ENCODE measurements at places on chromosomes 2 and 18. TPM values are rescaled to one million over a fixed set of nuclear protein-coding genes. Genes with fewer than 3 reads are reported as not detected.

SKOR2 gene
- total RNA-seq = not detected

FZD7 gene
- 126 TPM for total RNA-seq

ASAP2 gene
- total RNA-seq = 29.7 TPM

ITGB6 gene
- total RNA-seq = 14.3 TPM

STAT4 gene
- 2.4 TPM for total RNA-seq

GNAL gene
- total RNA-seq = 12.6 TPM

DNA sequence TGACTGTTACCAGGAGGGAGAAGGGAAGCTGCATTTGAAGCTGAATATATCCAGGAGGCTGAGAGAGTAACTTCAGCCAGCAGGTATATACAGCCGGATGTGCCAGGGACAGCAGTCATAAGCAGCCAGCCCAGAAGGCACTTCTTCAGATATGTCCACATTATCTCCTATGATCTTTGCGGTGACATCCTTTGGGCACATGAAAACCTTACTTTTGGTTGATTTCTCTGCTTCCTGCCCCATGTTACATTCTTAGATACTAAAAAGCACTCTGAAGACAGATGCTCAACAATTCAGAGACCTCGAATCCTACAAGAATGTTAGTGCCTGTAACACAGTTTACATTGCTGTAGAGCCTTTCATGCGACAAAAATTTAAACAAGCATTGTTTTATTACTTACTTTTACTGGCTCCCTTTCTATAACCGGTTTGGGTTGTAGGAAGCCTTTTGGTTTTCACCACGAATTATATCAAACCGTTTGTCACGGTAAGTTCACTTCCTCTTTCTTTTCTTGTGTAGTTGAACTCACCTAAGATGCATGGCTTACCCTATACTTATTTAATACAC, 50.3 kb upstream of the TLK1 start:
- H3K27me3 ChIP-seq = no peaks in the 10 kb centered on the region
- H3K4me3 ChIP-seq = no peak overlapping the region
- no peak for DNase-seq
- no peaks in the 10 kb centered on the region for H3K36me3 ChIP-seq
- no peak overlapping the region for H3K27ac ChIP-seq
- H3K4me1 ChIP-seq = peaks cover 26% of the 10 kb centered on the region

- no peak overlapping the region for H3K4me3 ChIP-seq
- no peaks in the 10 kb centered on the region for H3K36me3 ChIP-seq
- H3K27me3 ChIP-seq = no peaks in the 10 kb centered on the region
Observed at GRCh38 chr2:207042841-207043240, 103.5 kb downstream of the CPO start.

- H3K36me3 ChIP-seq = peaks cover 18% of the 10 kb centered on the region
- peaks cover 8% of the 10 kb centered on the region for H3K4me1 ChIP-seq
- no peaks in the 10 kb centered on the region for H3K27me3 ChIP-seq
- no peak for DNase-seq
- H3K27ac ChIP-seq = no peak overlapping the region
- no peak overlapping the region for H3K4me3 ChIP-seq
Observed at GRCh38 chr2:120954939-120955338, 219.3 kb downstream of the GLI2 start.

GRCh38 chr18:74672371-74672770, 74.7 kb downstream of the ZNF407 start:
- peaks cover 5% of the 10 kb centered on the region for H3K4me1 ChIP-seq
- no peak for DNase-seq
- no peak overlapping the region for H3K27ac ChIP-seq
- H3K36me3 ChIP-seq = peaks cover 14% of the 10 kb centered on the region

GRCh38 chr2:34899079-34899478, 1300.0 kb upstream of the FAM98A start:
- H3K4me1 ChIP-seq = peaks cover 14% of the 10 kb centered on the region
- H3K4me3 ChIP-seq = no peak overlapping the region
- no peak for DNase-seq
- no peaks in the 10 kb centered on the region for H3K36me3 ChIP-seq
- H3K27ac ChIP-seq = no peak overlapping the region

- peaks cover 20% of the 10 kb centered on the region for H3K4me1 ChIP-seq
- no peaks in the 10 kb centered on the region for H3K27me3 ChIP-seq
- no peak overlapping the region for H3K4me3 ChIP-seq
- DNase-seq = no peak
- no peak overlapping the region for H3K27ac ChIP-seq
Observed at GRCh38 chr18:26746398-26746797, 119.1 kb downstream of the AQP4 start.

GRCh38 chr2:71813807-71814470, 333.7 kb downstream of the CYP26B1 start:
- no peak overlapping the region for H3K27ac ChIP-seq
- H3K36me3 ChIP-seq = no peaks in the 10 kb centered on the region
- H3K27me3 ChIP-seq = no peaks in the 10 kb centered on the region
- H3K4me1 ChIP-seq = peaks cover 8% of the 10 kb centered on the region
- no peak for DNase-seq
- H3K4me3 ChIP-seq = no peak overlapping the region

- DNase-seq = no peak
- no peaks in the 10 kb centered on the region for H3K36me3 ChIP-seq
- no peaks in the 10 kb centered on the region for H3K27me3 ChIP-seq
- no peak overlapping the region for H3K4me3 ChIP-seq
- H3K4me1 ChIP-seq = peaks cover 2% of the 10 kb centered on the region
Observed at GRCh38 chr2:69600425-69600824, 43.1 kb downstream of the AAK1 start.

- peak overlapping the region; percentile 97 for H3K27ac ChIP-seq
- H3K4me3 ChIP-seq = no peak overlapping the region
- no peak for DNase-seq
- no peaks in the 10 kb centered on the region for H3K27me3 ChIP-seq
- peaks cover 50% of the 10 kb centered on the region for H3K4me1 ChIP-seq
- H3K36me3 ChIP-seq = peaks cover 28% of the 10 kb centered on the region
Observed at GRCh38 chr18:6752202-6752860, 22.8 kb downstream of the ARHGAP28 start.

- no peak for DNase-seq
- H3K27ac ChIP-seq = peak overlapping the region; percentile 71
- no peaks in the 10 kb centered on the region for H3K36me3 ChIP-seq
- H3K4me1 ChIP-seq = peaks cover 59% of the 10 kb centered on the region
- H3K4me3 ChIP-seq = no peak overlapping the region
Observed at GRCh38 chr18:28112056-28112470, 64.9 kb downstream of the CDH2 start.

DNA sequence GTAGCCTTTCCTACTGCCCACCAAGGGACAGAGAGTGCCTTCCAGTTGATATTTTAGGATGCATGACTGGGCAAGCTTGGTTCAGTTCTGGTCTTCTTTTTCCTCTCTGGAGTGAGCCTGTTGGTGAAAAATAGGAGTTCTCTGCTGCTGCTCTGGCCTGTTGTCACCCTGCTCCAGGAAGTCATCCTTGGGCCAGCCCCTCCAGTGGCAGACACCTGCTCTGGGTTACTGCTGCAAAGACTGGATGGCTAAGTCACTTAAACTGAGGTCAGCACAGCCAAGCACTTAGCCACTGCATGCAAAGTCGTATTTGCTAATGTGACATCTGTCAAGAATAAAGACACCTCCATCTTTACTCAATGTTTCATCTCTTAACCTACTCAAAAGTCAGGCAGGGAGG, 219.6 kb upstream of the ID2 start:
- no peaks in the 10 kb centered on the region for H3K27me3 ChIP-seq
- no peaks in the 10 kb centered on the region for H3K36me3 ChIP-seq
- no peak overlapping the region for H3K4me3 ChIP-seq
- no peak overlapping the region for H3K27ac ChIP-seq

DNA sequence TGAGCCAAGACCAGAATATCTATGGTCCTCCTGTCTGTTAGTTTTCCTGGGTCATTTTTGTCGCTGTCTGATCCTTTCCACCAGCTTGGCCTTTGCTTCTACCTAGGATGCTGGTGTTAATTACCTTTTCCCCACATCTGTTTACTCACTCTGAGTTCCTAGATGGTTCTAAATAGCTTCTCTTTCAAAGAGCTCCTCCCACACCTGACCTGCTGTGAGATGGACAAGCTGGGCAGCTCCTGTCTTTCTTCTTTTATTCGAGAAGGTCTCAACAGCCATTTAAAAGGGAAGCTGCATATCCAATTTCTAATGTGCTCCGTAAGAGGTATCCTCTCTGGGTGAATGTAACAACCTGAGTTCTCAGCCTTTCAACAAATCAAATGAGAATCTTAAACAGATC, 156.2 kb downstream of the HRH4 start:
- DNase-seq = no peak
- no peak overlapping the region for H3K27ac ChIP-seq
- H3K4me1 ChIP-seq = no peaks in the 10 kb centered on the region

DNA sequence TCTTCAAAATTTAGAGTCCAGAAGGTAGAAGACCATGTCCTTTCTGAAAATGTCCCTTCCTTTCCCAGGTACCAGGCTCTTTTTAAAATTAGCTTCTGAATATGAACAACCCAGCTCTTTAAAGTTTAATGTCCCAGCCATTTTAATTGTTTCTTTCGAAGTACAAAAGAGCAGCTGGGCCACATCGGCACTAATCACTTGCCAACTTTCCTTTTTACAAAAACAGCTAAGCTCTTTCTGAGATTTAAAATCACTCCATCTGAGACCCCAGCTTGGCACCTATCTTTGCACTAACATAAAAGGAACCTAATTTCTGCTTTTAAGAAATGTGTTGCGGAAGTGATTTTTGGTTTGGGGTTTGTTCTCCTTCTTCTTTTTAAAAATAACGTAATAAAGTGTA, 2.6 kb downstream of the BOD1L2 start:
- no peak overlapping the region for H3K27ac ChIP-seq
- peaks cover 42% of the 10 kb centered on the region for H3K27me3 ChIP-seq
- H3K4me3 ChIP-seq = no peak overlapping the region

DNA sequence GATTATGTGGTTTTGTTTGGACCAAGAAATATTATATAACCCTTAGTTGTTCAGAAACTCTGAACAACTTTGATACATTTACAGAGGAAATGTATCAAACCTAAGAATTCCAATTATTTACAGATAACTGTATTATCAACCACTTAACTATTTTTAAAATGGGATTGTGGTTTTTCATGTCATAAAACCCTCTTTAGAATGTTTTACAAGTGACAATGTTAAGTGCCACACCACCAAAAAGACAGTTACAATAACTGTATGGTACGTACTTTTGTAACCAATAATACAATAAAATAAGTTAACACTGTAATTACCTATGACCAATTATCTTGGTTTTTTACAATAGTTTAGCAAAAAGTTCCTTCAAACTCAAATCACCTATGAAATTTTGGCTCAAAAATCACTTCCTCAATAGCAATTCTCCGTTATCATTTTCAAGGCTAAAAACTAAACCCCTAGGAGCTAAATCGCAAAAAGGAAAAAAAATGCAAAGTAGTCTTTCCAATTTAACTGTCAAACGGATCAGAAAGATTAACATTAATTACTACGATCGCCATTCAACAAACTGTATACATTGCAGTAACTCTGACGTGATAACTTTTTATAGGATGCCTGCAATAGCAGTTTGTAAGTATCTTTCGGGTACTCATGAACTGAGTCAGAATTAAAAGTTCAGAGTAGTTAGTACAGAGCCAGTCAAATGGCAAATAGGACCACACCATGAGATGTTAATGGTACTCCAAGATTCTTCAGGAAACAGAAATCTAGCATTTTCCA, 1.5 kb downstream of the ROCK1 start:
- H3K4me1 ChIP-seq = peaks cover 27% of the 10 kb centered on the region
- H3K4me3 ChIP-seq = no peak overlapping the region
- H3K27ac ChIP-seq = peak overlapping the region; percentile 98
- DNase-seq = no peak

DNA sequence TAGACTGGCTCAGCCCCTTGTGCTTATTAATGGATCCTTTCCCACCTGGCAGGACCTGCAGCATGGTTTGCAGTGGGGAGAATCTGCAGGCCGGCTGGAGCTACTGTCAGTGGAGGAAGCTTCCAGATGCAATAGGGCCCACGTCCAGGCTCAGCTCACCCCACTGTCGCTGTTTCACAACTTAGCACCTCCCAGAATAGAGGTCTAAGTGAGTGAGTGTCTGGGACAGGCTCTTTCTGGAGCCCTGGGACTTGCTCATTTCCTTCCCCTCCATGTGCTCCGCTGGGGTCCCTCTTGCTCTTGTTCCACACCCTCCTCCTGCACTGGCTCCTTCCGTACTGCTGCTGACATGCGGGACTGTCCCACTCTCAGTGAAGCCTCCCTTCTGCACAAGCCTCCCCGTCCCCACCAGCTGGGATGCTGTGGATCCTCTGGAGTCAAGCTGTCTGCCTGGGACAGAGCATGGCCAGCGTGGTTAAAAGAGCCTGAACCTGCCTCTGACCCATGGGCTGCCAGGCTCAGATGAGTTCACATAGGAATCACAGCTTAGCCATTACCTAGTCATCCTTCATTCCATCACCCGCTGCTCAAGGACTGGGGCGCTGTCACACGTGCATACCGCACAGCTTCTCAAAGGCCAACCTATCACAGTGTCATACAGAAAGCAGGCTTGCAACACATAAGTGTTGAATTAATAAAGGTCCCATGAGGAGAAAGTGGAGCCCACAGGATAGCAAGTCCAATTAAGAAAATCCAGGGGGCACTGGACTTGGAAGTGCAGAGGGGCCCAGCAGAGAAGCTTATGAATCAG, 135.9 kb downstream of the ACKR3 start:
- no peaks in the 10 kb centered on the region for H3K36me3 ChIP-seq
- no peak for DNase-seq
- H3K4me1 ChIP-seq = peaks cover 8% of the 10 kb centered on the region

- H3K36me3 ChIP-seq = no peaks in the 10 kb centered on the region
- DNase-seq = no peak
- H3K27me3 ChIP-seq = no peaks in the 10 kb centered on the region
Observed at GRCh38 chr2:78132391-78133370, 610.5 kb upstream of the LRRTM4 start.

DNA sequence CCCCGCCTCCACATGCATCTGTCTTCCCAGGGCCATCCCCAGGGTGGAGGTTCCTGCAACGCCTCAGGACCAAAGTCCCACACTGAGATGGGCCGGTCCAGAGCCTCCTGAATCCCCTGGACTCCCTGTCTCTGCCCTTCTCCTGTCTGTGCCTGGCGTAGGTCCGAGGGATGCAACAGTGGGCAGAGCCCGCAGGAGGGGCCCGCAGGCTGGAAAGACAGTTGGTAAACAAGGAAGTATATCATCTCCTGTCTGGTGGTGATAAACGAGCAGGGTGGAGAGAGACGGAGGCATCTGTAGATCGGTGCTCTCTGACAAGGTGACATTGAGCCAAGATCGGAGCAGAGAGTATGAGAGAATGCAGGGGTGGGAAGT, 72.6 kb upstream of the RAB6C start:
- H3K36me3 ChIP-seq = no peaks in the 10 kb centered on the region
- H3K27me3 ChIP-seq = no peaks in the 10 kb centered on the region
- H3K4me3 ChIP-seq = no peak overlapping the region
- DNase-seq = peak; percentile 34
- peaks cover 14% of the 10 kb centered on the region for H3K4me1 ChIP-seq

DNA sequence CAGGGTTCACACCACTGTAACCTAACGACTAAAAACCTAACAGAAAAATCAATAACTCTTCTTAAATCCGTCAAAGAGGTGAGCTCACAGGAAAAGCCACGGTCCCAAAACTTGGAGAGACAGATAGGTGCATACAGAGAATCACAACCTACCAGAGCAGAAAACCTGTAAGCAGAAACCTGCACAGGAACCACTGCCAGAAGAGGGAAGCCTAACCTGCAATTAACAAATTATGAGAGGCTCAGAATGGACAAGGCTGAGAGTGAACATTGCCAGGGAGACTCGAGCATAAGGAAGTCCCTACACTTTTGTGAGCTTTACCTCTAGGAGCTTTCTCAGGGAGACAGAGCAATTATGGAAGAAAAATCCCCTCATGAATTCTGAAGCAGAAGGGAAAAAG, 156.2 kb upstream of the NETO1 start:
- H3K27me3 ChIP-seq = no peaks in the 10 kb centered on the region
- no peak overlapping the region for H3K27ac ChIP-seq
- no peaks in the 10 kb centered on the region for H3K36me3 ChIP-seq
- DNase-seq = no peak
- no peak overlapping the region for H3K4me3 ChIP-seq
- no peaks in the 10 kb centered on the region for H3K4me1 ChIP-seq
